ENCODE measurements at places on chromosomes 6 and 20.

DNA sequence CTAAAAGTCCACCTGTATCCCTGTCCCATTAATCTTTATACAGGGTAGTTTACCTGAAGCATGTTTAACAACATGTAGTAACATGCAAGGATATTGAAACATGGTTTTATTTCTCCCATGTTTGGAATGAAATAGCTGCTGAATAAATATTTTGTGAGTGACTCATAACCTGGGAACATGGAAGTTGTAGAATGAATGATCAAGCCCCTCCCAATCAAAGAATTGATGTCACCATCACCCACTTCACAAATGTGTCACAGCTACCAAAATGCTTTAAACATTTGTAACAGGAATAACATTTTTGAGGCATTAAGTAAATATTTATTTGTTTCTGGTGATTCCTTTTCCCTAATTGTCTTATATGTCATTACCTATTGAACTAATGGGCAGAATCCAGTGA lies 58.9 kb upstream of the TNFAIP3 start:
- DNase-seq = no peak

- no peak for DNase-seq
Observed at GRCh38 chr6:8982668-8983067, 547.3 kb upstream of the SLC35B3 start.

DNA sequence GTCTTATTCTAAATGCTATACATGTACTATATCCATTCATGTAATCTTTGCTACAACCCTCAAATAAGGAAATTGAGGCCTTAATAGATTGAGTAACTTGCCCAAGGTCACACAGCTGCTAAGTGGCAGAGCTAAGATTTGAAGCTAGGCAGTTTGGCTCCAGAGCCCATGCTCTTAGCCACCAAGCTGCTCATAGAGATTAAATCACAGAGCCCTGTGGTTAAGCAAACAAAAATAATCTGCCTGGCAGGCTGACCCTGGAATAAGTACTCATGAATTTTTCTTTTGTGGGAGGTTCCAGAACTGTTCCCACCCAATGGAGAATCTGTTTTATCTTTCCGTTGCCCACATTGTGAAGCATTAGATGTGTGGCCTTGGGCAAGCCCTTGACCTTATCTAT lies 7.4 kb downstream of the AAR2 start:
- no peak for DNase-seq

- no peak for DNase-seq
Observed at GRCh38 chr20:53917145-53918019, 153.0 kb downstream of the BCAS1 start.

GRCh38 chr6:16322666-16323312 lies 84.4 kb downstream of the GMPR start:
- peak; percentile 15 for DNase-seq

GRCh38 chr6:93017213-93017612 lies 402.1 kb downstream of the EPHA7 start:
- DNase-seq = no peak

DNA sequence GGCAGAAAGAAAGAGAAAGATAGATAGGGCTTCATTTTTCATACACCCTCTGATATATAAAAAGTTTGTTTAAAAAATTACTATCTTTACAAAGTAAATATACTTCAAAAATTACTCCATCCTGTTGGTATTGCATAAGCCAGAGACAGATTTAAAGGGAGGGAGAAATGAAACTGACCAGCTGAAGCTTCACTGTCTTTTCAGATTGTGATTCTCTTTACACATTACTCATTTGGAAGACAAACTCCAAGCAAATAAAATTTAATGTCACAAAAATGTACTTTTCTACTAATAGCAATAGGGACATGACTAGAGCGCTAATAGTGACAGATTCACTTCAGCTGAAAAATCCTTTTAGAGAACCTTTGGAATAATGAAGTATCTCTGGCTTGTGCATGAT lies 38.6 kb upstream of the MARCKS start:
- no peak for DNase-seq

GRCh38 chr6:31266567-31267360 lies 5.1 kb downstream of the HLA-C start:
- DNase-seq = no peak

DNA sequence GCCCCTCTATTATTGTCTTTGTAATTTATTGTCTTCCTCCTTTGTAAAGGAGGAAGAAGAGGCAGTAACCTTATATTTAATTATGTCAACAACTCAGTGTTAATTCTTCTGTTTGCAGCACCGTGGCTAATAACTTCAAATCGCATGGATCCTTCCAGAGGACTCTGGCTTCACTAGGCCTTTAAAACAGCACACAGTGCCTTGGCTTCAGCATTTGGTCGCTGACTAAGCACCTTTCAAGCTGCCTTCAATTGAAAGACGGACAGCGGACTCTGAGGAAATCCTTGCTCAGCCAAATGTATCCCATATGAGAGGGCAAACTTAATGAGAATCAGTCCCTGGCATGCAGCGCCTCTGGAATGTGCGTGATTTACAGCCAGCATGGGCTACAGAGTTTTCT lies 64.2 kb downstream of the SGK1 start:
- DNase-seq = no peak

- DNase-seq = no peak
Observed at GRCh38 chr6:34723203-34723602, 26.6 kb upstream of the ILRUN start.

GRCh38 chr6:5776706-5777390 lies 229.9 kb downstream of the NRN1 start:
- DNase-seq = no peak

- no peak for DNase-seq
Observed at GRCh38 chr6:65259059-65259458, 448.0 kb downstream of the EYS start.

GRCh38 chr6:31299947-31300346 lies 28.1 kb upstream of the HLA-C start:
- no peak for DNase-seq
